ENCODE measurements at places on chromosomes 2 and 18.

DNA sequence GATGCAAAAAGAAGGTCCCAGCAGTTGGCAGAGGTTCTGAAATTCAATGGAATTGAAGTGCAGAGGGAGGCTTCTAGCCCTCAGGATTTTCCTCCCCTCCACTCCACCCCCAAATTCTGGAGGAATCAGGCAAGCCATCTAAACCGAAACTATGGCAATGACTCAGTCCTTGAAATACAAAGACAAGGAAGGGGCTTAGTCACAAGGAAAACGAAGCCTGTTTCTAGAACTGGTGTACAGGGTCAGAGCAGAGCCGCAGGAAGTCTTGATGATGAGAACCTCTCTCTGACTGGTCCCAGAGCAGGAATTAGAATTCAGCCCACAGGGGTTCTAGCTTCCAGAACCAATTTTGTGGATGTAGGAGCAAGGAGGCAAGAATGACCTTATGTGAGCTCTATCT is 111.7 kb upstream of the SCN1A start:
- DNase-seq = no peak

- DNase-seq = no peak
Measured at GRCh38 chr2:70520825-70521224, 32.8 kb downstream of the TGFA start.

DNA sequence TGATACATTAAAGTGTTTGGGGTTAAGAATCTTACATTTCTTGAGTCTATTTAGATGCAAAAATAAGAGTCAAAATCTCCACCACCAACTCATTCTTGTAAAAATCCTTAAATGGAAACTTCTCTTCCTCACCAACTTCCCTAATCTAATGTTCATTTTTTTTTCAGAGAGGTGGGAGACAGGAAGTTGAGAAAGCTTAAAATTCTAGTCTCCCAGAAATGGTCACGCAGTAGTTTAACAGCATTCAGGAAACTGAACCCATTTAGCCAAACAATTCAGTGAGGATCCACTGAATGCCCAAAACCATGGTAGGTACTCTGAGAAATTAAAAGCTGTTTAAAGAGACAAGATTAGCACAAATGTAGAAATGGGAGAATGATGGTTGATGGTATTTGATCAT is 69.0 kb downstream of the TXNL1 start:
- DNase-seq = no peak

- no peak for DNase-seq
Measured at GRCh38 chr2:111046670-111047069, 74.0 kb upstream of the BCL2L11 start.

DNA sequence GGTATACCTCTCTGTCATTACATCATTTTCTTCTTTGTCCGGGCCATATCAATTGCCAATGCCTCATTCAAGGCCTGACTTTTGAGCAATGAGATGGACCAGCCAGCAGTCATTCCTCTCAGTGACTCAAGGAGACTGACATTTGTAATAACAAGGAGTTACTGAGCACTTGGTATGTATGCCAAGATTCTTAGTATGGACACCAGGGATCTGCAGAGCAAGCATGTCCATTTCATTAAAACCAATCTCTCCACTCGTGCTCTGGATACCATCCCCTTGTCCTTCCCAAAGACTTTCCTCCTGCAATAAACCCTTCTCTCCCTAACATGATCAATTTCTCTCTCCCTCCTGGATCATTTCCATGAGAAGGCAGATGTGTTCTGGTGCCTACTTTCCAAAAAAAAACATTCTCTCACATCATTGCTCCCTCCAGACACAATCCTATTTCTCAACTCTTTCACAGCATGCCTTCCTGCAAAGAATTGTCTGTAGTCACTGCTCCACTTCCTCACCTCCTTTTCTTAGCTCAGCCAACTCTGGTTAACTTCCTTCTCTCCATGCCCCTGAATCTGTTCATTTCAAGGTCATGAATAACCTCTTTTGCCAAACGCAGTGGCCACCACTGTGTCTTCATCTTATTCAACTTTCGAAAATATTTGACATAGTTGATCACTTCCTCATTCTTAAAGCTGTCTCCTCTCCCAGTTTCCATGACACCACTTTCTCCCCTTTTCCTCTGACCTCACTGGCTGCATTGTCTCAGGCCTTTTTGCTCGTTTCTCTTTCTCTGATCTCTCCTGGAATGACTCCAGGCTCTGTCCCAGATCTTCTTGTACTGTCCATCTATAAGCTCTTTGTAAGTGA is 102.8 kb upstream of the CYP1B1 start:
- DNase-seq = no peak

GRCh38 chr2:16102976-16103380 is 162.6 kb downstream of the MYCN start:
- DNase-seq = no peak

GRCh38 chr18:63823516-63824219 is 48.5 kb downstream of the SERPINB7 start:
- no peak for DNase-seq

- no peak for DNase-seq
Measured at GRCh38 chr2:134014196-134014960, 239.5 kb upstream of the MGAT5 start.

- DNase-seq = no peak
Measured at GRCh38 chr2:124756048-124756447, 731.0 kb downstream of the CNTNAP5 start.

- DNase-seq = no peak
Measured at GRCh38 chr18:32760391-32760790, 12.4 kb downstream of the KLHL14 start.

GRCh38 chr2:107461301-107461700 is 365.4 kb upstream of the RGPD4 start:
- DNase-seq = no peak

DNA sequence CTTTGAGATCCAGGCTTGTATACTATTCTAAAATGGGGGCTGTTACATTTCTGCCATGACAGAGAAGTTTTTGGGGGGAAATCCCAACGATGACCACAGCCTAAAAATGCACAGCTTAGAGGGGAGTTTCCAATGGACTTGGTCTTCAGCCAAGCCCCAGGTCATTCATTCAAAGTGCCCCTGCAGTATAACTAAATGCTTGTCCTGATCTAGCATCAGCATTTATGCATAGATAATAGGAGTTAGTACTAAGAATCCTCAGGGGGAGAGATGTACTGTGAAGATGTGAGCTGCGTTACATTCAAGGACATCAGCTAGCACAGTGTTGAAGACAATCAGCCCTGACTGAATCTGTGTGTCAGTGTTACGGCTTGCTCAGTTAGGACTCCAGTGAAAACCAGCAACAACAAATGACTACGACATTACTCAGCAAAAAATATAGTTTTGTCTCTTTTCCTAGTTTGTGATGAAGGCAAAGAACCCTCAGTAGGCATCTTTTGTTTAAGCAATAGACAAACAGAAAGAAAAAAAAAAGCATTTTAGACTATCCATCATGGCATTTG is 160.9 kb downstream of the ZEB2 start:
- DNase-seq = no peak

- DNase-seq = no peak
Measured at GRCh38 chr18:61637905-61638595, 254.8 kb downstream of the RNF152 start.

GRCh38 chr2:53652131-53652530 is 115.5 kb upstream of the CHAC2 start:
- DNase-seq = no peak

DNA sequence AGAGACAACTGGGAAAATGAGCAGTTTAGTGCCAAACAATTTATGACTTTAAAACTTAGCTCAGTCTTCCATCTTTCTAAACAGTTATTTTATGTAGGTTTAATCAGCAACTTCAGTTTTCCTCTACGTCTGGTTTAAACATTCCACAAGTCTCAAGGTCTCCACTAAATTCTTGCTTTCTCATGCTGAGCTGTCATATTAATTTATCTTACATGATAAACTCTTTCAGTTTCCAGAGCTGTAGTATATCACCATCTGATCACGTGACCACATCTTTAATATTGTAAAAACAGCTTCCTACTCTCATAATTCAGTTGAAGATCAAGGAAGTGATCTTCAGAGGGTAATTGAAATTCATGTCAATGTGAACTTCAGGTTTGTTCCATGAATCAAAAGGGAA is 158.6 kb downstream of the ZNF804A start:
- DNase-seq = no peak

DNA sequence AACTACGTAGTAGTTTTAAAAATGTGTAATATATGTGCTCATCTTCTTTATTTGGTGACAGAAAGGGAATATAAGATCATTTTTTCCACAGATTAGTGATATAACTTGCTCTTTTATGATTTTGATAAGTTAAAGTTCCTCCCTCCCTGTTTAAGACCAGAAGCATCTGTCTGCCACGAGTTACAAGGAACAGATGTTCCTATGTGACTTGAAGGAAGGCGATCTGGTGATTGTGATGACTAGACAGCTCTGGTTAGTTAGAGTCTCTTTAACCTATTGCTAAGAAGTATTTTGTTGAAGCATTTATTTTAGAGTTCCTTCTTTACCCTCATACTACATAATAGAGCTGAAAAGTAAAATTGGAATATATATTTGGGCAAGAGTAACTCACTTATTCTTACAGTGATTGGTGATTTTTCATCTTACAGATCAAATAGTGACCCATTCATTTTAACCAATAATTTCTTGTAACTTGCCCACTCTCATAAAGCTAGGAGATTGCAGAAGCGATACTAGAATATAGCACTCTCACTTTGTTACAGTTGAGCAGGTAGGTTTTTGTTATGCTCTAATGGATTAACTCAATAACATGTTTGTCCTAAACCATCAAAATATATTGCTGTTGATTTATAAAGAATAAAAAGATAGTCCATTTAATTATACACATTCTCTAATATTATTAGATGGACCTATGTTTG is 218.7 kb downstream of the SLC4A10 start:
- DNase-seq = no peak

DNA sequence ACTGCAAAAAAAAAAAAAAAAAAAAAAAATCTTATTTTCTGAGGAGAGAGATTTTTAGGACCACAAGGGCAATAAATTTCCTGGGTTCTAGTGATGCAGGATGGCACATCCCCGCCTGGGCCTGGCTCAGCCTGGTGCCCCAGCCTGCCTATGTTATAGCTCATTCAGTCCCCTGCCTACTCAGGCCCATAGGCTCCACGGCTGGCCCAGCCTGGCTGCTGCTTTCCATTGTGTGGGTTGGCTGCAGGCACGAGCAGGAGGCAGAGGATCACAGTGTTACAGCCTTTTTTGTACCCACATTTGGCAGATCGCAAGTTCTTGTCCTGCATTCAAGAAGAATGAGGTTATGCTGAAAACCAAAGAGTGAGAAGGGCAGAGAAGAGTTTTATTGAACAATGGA is 2.8 kb upstream of the SULT6B1 start:
- no peak for DNase-seq

GRCh38 chr18:37274309-37275236 is 291.0 kb downstream of the CELF4 start:
- no peak for DNase-seq

- DNase-seq = no peak
Measured at GRCh38 chr18:2987876-2988790, 24.8 kb downstream of the LPIN2 start.

DNA sequence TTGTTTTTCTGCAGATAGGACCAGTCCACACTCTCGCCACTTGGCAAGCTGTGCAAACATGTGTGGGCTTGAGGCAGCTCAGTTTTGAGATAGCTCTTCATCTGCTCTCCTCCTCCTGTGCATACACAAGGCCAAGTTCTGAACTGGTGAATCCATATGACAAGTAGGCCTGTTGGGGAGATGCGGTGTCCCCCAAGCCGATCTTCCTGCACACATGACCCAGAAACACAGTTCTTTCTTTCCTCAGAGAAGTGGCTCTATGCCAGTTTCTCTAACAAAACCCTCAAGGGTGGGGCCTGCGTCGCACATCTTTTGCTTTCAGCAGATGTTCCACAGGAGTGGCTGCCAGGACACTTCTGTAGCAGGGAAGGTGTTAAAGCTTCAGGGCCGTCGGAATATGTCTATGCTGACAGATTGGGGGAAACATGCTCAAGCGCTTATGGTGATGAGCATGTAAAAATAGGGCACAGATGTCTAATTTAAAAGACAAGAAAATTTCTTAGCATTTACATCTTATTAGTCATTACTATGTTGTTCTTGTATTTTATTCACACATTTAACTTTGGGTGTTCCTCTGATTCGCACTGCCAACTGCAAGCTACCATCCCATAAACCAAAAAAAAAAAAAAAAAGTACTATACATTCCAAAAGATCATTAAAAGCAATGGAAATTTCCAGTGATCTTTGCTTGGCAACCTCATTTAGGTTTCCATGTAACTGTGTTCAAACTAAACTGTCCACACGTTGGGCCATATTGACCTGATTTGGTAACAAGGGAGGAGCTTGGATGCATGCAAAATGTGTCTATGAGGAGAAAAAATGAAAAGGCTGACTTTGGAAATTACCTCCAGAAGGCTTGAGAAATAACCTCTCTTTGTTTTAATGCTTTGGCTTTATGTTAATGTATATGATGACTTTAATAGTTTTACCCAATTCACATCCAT is 1055.5 kb upstream of the KLHL29 start:
- no peak for DNase-seq

DNA sequence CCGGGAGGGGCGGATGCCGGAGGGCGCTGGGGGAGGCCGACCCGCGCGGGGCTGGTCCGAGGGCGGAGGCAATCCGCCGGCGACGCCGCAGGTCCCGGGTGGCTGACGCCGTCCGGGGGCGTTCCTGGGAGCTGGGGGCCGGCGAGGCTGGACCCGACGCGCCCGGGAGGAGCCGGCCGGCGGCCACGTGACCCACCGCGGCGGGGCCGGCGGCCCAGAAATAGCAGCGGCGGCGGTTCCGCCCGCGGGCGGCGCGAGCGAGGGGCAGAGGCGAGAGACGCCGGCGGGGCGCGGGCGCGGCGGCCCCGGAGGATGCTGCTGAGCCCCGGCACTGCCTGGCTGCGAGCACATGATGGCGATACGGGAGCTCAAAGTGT is at the start of gene RAB31:
Gene RAB31 (plus strand): TSS at position 245 of the 377 bp plus-strand sequence. CDS start 105 bp downstream, at position 350.
- DNase-seq = no peak

DNA sequence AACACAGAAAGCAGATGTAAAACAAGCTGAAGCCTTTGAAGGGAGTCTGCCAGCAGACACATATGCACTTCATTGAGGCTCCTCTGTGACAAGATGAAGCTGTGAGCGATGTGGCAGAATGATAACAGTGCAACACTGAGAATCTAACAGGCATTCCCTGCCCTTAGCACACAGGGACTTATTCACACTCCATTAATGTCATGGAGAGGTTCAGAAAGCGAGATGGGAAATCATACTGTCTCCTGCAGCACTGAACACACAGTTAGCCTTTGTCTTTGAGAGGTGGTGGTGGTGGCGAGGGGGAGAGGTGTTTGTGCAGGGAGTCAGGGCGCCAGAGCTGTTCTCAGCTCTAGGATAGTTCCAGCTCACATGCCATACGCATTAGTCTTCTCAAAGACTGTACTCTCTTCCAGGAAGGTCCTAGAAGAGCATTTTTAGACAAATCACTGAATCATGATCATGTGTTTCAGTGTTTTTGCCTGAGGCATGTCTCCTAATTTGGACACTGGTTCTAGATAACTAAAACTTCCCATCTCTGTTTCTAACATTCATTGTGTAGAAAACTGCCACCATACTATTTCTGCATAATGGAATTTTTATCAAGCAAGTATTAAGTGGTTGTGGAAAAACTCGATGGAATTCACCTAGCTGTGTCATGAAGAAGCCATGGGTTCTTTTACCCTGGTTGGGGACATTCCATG is 93.5 kb upstream of the ITGB6 start:
- DNase-seq = no peak

GRCh38 chr18:5646739-5647138 is 102.9 kb upstream of the EPB41L3 start:
- no peak for DNase-seq

Measured in NCI-H1048 (cell line).